ENCODE measurements at places on chromosomes 13 and 19.
A peak's percentile ranks its signal among the peaks of the same experiment; 100 is the strongest.

DNA sequence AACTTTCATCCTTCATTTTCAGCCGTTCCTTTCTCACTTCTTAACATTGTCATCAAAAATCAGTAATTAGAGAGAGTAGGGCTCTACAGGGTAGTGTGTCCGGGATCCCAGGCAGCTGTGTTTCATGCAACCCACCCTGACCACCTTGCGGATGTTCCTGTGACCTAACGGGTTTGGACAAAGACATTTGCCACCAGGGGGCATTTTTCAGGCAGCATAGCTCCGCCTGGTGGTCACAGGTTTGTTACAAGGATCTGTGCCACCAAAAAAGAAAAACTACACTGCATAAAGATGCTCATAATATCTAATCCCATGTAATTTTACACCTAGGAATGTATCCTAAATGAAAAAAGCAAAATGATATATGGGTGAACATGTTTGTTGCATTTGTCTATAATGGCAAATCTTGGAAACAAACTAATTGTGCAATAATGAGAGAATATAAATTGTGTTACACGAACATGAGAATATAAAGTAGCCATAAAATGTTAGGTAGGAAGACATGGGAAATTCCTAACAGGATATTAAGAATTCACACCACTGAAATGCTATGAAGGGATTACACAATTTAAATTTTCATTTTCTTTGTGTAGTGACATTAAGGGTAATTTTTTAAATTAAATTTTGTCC, 123.0 kb downstream of the SLC7A1 start:
- no peak for DNase-seq

DNA sequence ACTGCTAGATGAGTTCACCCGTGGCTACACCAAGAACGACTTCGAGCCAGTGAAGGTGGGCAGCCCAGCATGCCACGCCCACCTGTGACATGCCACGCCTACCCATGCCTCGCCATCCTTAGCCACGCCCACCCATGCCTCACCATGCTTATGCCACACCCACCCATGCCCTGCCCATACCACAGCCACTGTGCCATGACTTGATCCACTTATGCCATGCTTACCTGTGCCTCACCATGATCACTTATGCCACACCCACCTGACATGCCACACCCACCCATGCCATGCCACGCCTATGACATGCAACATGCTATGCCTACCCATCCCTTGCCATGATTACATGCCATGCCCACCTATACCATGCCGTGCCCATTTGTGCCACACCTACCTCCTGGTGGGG, 12.9 kb upstream of the USE1 start:
- DNase-seq, result no peak

DNA sequence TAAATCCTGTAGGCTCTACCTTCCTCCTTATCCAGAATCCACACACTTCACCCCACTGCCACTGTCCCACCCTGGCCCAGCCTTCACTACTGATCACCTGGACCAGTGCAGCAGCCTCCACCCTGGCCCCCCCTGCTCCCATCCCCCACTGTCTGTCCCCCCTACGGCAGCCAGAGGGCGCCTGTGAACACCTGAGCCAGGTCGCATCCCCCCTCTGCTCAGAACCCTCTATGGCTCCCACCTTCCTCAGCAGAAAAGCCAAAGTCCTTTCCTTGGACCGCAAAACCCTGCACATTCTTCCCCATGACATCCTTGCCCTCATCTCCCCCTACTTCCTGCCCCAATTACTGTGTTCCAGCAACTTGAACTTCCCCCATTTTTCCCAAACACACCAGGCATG, 20.6 kb downstream of the ELAVL3 start:
- DNase-seq, result no peak

DNA sequence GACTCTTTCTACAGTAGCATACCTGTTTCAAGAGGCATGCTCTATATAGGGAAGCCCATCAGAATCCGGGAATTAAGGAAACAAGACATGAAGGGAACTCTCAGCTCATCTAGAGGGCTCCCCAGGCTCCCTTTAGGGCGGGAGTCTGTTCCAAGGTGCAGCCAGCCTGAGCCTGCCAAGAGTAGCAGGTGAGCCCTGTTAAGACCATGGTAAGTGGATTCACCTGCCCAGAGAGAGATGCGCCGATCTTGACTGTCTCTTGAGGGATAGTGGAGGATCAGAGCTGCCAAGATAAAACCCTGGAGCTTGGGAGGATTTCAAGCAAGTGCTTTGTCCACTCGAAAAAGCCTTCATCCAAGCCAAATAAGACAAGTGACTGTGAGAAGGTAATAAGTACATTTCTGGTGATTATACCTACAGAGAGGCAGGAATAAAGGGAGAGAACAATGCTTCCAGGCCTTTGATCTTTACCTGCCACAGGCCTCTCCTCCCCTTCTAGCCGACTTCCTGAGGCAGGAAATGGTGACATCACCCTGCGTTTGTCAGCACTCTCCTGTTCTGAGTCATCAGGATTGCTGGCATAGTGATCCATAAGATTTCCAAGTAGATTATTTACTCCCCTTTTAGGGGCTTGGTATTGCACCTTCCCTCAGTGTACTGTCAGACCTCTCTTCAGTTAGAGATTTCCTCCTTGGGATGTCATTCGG, 31.5 kb downstream of the KLF5 start:
- no peak for DNase-seq

- no peak for DNase-seq
Measured at GRCh38 chr19:16118489-16119033, 6.9 kb downstream of the RAB8A start.

DNA sequence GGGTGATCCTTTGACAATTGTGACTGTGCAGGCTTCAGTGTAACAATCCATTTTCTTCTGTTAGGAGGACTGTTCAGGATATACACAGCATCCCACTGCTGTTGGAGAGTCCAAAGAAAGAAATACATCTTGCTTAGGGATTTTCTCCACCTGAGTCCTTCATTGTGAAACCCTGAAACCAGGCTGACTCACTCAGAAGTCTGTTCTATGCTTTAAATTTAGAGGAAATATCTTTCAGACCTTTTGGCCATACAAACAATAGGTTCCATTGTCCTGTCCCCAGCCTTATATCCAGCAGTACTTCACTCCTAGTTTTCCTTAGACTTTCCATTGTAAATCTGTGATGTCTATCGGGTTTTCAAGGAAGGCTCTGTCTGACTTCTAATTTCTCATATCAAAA, 379.1 kb downstream of the SUCLA2 start:
- DNase-seq, result no peak

GRCh38 chr13:40428354-40428753, 238.1 kb downstream of the FOXO1 start:
- no peak for DNase-seq

DNA sequence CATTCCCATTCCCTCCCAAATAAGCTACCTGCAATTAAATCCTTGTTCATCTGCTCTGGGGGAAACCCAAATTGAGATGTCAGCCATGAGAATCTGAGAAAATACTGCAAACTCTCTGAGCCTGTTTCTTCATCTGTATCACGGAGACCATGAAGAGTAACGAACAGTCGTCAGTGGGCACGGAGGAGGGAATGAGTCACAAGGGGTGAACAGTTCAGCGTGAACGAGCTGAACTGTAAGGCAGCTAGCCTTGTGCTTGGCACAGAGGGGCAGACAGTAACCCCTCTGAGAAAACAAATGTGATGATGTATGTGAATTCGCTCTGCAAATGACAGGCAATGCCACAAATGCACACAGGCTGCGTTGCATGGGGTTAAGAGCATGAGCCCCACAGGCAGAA, 288.7 kb downstream of the FOXO1 start:
- DNase-seq, result peak; percentile 22

- DNase-seq, result no peak
Measured at GRCh38 chr19:20664901-20665781, 3.8 kb upstream of the ZNF626 start.

- no peak for DNase-seq
Measured at GRCh38 chr13:41955605-41956004, 5.3 kb downstream of the VWA8 start.

DNA sequence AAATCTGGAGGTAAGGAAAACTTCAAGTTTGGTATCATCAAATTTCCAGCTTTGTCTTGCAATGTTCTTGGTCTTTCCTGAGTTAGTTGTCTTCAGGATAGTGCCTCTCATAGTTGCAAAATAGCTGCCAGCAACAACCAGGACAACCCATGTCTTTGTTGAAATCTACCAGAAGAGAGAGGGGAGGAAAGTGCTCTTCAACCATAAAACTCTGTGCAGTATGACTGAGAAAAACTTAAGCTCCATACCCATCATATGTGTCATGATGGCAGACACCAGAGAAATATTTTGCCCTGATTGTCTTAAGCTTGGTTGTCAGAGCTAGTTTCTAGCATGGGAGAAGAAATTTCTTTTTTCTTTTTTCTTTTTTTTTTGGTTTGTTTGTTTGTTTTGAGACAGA, 103.3 kb downstream of the SPRY2 start:
- no peak for DNase-seq

DNA sequence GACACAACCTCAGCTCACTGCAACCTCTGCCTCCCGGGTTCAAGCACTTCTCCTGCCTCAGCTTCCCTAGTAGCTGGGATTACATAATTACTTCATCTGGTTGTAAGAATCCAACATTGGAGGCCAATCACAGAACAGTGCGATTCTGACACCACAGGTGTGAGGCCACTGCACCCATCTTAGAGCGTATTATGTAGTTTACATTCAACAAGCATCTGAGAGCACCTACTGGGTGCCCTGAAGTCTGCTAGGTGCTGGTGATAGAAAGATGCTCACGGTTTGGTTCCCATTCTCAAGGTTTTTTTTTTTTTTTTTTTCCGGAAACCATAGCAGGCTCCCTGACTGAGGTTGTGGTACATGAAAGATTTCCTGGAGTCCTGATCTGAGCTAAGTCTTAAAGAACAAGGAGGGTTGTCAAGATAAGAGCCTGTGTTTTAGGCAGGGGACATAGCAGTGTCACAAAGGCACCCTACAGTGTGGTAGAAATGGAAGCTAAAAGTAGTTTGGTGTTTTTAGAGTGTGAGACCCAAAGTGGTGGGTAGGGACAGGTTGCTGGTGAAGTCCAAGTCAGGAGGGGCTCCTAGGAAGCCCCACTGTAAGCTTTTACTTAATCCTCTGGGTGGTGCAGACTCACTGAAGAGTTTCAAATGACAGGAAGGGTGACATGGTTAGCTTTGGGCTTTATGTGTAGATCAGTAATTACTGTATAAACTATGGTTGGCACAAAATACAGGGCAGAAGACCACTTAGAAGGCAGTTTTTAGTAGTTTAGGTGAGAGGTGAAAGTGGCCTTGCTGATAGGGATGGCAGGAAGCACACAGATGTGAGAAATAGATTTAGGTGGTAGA, 15.2 kb downstream of the SAE1 start:
- peak; percentile 36 for DNase-seq

Data from T-helper 2 cell (primary cell).